Kidney epithelial cell (primary cell): ENCODE measurements at places on chromosomes 1 and 21.

GRCh38 chr1:228867951-228868730 lies 132.9 kb downstream of the RHOU start:
- no peak for DNase-seq

DNA sequence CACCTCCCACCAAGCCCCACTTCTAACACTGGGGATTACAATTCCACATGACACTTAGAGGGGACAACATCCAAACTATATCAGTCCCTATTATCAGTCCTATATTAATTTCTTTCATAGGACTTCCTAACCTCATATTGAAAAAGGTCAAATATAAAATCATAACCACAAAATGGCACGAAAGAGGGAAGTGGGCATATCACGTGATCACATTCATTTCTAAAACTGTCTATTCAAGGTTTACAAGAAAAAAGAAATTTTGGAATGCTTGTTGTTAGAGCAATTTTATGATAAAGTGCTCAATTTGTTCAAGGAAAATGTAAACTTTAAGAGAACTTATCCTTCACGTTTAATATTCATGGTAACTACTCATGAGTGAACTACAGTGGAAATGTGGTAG lies 13.2 kb upstream of the CDC7 start:
- no peak for DNase-seq

DNA sequence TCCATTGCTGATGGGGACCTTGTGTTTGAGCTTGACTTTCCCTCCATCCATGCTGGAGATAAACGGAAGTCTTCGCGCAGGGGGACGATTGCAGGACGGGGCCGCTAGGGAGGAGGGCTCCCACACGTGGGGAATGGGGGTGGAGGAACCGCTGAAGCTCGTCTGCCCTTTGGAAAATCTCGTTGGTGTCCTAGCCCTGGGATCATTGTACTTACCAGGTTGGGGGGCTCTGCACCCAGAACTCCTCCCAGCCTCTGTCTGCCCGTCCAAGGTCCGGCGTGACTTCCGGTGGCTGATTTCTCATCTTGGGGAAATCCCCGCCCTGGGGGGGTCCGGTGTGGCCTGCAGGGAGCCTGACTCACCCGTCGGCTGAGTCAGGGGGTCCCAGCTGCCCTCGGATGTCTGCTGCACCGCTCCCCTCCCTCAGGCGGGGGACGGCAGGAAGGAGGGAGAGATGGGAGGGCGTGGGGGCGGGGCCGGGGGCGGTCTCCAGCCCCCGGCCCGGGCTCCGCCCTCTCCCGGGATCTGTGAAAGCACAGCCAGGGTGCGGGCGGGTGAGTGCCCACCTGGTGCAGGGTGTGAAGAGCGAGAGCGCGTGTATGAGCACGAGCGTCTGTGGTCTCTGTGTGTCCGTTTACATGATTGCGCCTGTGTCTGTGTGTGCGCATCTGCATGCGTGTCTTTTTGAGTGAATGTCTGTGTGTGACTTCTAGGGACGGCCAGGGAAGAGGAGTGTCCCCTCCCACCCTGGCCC lies 35.8 kb downstream of the PIK3CD start:
- DNase-seq, result peak; percentile 80

GRCh38 chr1:106276871-106277270 lies 779.6 kb upstream of the PRMT6 start:
- DNase-seq, result no peak

- no peak for DNase-seq
These were observed 55.4 kb downstream of the RUNX3 start for GRCh38 chr1:24874611-24875234.

DNA sequence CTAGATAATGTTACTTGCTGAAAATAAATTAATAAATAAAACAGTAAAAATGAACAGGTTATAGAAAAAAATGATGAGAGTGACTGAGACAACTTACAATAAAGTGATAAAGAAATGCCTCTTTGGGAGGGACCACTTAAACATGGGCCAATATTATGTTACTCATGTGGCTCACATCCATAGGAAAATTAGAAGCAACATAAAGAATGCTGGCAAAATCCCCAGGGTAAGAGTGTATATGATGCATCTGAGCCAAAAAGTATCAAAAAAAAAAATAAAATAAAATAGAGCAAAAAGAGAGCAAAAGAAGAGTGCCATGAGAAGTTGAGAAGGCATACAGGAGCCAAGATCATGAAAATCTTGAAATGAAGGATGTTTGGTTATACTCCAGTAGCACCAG lies 818.0 kb downstream of the LTN1 start:
- no peak for DNase-seq

DNA sequence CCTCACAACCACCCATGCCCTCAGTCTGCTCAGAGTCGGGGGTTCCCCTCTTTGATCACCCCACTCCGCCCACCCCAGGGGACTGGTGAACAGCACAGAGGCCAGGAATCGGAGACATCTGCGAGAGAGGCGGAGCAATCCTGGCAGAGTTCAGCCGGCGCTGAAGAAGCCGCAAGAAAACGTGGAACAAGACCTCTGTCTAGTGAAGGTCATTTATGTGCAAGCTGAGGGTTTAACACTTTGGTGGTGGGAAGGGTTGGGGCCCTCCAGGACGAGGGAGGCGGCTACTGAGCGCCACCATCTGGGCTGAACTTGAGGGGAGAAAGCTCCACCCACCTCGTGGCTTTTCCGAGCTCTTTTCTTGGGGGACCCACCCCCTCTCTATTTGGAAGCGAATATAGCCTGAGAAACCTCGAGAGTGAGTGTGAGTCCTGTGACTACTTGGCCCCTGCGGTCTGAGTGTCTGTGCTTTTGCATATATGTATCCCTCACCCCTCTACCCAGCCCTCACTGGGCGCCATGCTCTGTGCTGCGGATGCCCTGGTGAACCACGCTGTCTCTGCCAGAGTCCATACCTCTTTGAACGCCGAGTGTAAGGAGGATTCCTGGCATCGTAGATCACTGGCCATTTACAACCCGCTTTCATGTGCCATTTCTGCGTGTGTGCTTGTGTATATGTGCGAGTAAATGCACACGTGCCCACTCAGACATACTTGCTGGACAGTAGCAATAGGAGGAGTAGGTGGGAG lies 1.2 kb upstream of the EPHA10 start:
- no peak for DNase-seq

GRCh38 chr21:18041012-18041411 lies 203.6 kb upstream of the CHODL start:
- no peak for DNase-seq

DNA sequence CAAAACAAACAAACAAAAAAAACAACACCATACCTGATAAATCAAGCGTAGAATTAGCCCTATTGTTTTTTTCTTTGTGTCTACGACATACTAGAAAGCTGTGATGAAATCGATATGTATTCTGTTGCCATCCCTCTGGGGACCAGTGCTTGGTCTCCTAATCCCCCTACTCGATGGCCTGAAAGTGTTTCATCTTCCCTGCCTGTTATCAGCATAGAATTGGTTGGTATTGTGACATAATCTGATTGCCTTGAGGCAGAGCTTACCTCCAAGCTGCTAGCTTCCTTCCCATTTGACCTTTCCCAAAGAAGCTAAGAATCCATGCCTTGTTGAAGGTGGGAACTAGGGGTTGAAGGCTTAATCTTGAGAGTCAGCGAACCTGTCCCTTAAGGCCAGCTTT lies 40.7 kb upstream of the PIGV start:
- no peak for DNase-seq

GRCh38 chr1:209207126-209207700 lies 376.3 kb upstream of the CAMK1G start:
- no peak for DNase-seq

GRCh38 chr1:47230692-47231300 lies 1.2 kb downstream of the TAL1 start:
- no peak for DNase-seq

DNA sequence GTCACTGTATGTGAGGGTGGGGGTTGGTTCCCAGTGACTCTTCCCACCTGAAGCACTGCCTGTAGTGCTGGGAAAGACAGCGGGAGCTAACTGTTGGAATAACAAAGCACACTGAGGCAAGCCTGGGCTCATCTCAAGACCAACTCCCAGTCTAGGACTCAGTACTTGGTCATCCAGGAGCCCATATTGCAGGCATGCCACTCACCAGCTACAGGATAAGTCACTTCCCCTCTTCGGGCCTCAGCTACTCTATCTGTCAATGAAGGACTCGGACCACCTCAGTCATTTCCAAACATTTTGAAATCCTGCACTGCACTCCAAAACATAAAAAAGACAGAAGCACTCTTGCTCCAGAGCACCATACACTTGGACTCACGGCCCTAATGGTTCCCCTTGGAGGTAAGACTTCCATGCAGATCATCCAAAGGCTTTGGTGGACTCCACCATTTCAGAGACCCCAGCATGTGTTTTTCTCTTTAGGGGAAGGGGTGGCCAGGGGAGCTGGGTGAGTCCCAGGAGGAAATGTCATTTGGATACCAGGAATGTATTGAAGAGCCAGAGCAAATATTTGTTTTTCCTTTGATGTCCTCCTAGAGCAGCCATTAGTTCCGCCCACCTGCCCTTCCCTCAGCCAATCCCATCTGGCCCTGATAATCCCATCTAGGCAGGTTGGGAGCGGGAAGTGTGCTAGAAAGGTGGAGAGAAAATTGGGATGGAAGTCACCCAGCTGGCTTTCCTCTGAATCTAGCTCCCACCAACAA lies 3.1 kb downstream of the NUAK2 start:
- DNase-seq, result no peak

- no peak for DNase-seq
These were observed 2132.1 kb downstream of the NCAM2 start for GRCh38 chr21:23130308-23130707.
